ENCODE measurements at places on chromosomes 12 and 14. TPM values are rescaled to one million over a fixed set of nuclear protein-coding genes. Genes with fewer than 3 reads are reported as not detected.

PLEKHG7 gene
- not detected for total RNA-seq

KCNA1 gene
- not detected for total RNA-seq

LRP1 gene
- 3.2 TPM for total RNA-seq

MMP19 gene
- total RNA-seq: 1.4 TPM

PLA2G1B gene
- not detected for total RNA-seq

ERC1 gene
- 57.5 TPM for total RNA-seq

WNT1 gene
- total RNA-seq: not detected

SERPINA6 gene
- not detected for total RNA-seq

CFAP54 gene
- total RNA-seq: 31.5 TPM

MYL6 gene
- 3,963 TPM for total RNA-seq

CLEC9A gene
- total RNA-seq: not detected

PROX2 gene
- not detected for total RNA-seq

Data from bladder microvascular endothelial cell (primary cell).